Osteocyte (in vitro differentiated cells): ENCODE measurements at places on chromosomes 7 and 10.

DNA sequence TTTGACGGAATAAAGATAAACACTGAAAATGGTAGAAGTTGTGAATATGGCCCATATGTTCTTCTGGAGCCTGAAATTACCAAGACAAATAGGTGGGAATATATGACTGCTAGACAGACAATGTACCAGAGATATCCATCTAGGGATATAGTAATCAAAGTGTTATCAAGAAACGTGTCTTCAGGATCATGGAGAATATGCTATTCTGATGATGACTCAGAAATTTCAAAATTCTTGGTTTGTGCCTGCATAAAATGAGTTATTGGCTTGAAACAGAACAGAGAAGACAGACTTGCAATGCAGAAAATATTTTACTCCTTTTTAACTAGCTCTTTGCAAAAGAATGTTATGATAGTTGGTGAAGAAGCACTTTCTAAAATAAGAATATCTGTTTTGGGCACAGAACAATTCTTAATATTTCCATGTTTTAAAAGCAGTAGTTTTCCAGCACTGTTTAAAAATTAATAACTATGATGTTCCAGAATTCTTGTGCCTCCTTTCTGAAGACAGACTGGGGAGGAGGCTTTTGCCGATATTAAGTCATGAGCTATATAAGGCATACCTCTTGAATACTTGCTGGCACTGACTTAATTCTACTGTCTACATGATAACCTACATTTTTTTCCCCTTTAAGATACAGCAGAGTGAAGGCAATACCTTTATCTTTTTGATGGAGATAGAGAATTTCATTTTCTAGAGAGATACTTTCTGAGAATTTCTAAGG is 34.4 kb upstream of the CABCOCO1 start:
- H3K4me1 ChIP-seq = peaks cover 60% of the 10 kb centered on the region
- no peaks in the 10 kb centered on the region for H3K36me3 ChIP-seq
- peak overlapping the region; percentile 3 for H3K4me3 ChIP-seq

GRCh38 chr7:151936207-151936606 is 20.0 kb upstream of the GALNTL5 start:
- no peak overlapping the region for H3K4me3 ChIP-seq
- no peak for DNase-seq
- H3K36me3 ChIP-seq = no peaks in the 10 kb centered on the region
- H3K27ac ChIP-seq = no peak overlapping the region
- H3K4me1 ChIP-seq = peaks cover 10% of the 10 kb centered on the region
- H3K27me3 ChIP-seq = peaks cover 25% of the 10 kb centered on the region

GRCh38 chr10:31780717-31781116 is 147.9 kb downstream of the ARHGAP12 start:
- H3K27me3 ChIP-seq = no peaks in the 10 kb centered on the region
- no peaks in the 10 kb centered on the region for H3K36me3 ChIP-seq

GRCh38 chr10:71711052-71711623 is 8.4 kb downstream of the C10orf105 start:
- no peak overlapping the region for H3K4me3 ChIP-seq
- H3K27me3 ChIP-seq = peaks cover 19% of the 10 kb centered on the region
- H3K36me3 ChIP-seq = no peaks in the 10 kb centered on the region
- no peak overlapping the region for H3K27ac ChIP-seq

GRCh38 chr10:23280419-23281043 is 64.1 kb downstream of the C10orf67 start:
- DNase-seq = no peak
- H3K27me3 ChIP-seq = no peaks in the 10 kb centered on the region
- H3K36me3 ChIP-seq = no peaks in the 10 kb centered on the region
- H3K4me1 ChIP-seq = no peaks in the 10 kb centered on the region
